Epithelial cell of prostate (primary cell): ENCODE measurements at places on chromosomes 16 and 17.

GRCh38 chr16:78576941-78577340, 477.5 kb downstream of the WWOX start:
- DNase-seq, result peak; percentile 75

GRCh38 chr16:57245472-57246113, 534 bp downstream of the ARL2BP start:
- no peak for DNase-seq

DNA sequence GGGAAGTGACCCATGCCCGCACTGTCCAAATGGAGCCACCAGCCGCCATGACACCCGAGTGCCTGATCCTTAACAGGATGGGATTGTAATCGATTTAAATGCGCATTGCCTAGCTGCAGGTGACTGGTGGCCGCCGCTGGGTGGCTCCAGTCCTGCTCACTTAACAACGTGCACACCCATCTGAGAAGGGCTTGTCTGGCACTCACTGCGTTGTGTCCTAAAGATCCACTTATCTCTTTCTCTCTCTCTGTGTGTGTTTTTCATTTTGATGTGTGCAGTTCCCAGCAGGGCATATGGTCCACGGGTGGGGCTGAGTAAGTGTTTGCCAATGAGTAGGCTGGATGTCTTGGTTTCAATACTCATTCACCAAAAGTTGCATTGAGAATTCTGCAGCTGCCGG, 80.6 kb downstream of the IRF8 start:
- no peak for DNase-seq

GRCh38 chr17:72476575-72476986, 355.8 kb downstream of the SOX9 start:
- no peak for DNase-seq

DNA sequence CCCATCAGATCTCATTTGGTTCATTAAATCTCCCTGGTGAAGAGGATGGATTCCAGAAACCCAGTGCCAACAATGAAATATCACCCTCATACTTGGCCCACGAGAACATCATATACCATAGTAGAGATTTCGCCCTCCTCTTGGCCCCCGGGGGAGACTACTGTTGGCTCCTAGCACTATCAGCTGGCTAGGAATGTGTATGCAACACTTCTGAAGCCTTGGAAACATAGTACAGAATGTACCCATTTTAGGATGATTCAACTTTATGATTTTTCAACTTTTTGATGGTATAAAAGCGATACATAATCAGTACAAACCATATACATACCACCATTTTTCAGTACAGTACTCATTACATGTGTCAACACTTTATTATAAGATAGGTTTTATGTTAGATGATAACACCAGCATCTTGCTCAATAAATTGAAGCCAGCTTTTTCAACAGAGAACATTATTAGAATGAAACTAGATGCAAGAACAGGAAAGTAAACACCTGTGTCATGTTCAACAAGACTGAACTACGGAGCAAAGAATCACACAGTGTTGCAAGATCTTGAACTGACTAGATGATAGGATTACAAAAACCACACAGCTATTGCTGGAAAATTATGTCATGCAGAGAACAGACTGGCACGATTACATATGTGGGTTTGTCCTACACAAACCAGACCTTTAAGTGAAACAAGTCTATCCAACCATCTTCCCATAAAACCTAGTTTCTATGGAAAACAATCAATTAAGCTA, 17.2 kb downstream of the RSL1D1 start:
- DNase-seq, result peak; percentile 96

GRCh38 chr17:7047566-7047965, 3.7 kb upstream of the SLC16A11 start:
- no peak for DNase-seq

GRCh38 chr16:81410643-81411293, 33.8 kb upstream of the CMIP start:
- DNase-seq, result no peak

DNA sequence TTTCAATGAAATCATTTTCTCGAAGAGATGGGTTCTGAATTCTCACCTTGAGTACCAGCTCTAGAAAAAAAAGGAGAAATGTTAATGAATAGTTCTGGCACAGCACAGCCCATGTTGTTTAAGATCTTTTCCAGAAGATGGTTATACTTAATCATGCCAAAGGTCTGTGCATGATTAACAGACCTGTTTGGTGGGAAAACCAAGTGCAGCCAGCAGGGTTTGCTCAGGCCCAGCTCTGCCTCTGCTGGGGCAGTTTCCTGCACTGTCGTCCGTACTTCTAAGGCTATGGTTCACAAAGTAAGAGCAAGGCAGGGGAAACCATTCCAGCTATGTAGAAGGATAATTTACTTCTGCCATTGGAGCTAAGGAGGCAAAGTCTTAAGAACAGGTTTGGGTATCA, 10.7 kb downstream of the ANKRD40 start:
- no peak for DNase-seq

GRCh38 chr16:59202233-59202862, 468.2 kb upstream of the GOT2 start:
- no peak for DNase-seq

DNA sequence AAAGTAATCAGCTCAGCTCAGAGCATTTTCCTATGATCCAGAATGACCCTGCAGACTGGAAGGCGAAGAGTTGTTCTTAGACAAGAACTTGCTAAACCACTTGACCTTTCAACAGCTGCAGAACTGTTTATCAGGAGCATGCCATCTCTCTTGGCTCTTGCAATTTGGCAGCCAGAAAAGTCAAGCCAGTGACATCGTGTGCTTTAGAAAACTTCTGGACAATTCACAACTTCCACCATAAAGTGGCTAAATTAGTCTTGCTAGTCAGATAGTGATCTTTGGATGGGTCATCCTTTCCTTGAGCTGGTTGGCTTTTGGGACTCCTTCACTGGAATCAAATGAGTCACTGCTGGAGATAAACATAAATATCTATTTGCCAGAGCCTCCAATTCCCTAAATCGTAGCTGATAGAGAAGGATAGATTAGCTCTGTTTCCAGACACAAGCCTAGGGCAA, 146.5 kb downstream of the MAP2K6 start:
- no peak for DNase-seq
